Cortex of kidney (tissue), 1 donor: ENCODE measurements at places on chromosomes 7 and 10.

DNA sequence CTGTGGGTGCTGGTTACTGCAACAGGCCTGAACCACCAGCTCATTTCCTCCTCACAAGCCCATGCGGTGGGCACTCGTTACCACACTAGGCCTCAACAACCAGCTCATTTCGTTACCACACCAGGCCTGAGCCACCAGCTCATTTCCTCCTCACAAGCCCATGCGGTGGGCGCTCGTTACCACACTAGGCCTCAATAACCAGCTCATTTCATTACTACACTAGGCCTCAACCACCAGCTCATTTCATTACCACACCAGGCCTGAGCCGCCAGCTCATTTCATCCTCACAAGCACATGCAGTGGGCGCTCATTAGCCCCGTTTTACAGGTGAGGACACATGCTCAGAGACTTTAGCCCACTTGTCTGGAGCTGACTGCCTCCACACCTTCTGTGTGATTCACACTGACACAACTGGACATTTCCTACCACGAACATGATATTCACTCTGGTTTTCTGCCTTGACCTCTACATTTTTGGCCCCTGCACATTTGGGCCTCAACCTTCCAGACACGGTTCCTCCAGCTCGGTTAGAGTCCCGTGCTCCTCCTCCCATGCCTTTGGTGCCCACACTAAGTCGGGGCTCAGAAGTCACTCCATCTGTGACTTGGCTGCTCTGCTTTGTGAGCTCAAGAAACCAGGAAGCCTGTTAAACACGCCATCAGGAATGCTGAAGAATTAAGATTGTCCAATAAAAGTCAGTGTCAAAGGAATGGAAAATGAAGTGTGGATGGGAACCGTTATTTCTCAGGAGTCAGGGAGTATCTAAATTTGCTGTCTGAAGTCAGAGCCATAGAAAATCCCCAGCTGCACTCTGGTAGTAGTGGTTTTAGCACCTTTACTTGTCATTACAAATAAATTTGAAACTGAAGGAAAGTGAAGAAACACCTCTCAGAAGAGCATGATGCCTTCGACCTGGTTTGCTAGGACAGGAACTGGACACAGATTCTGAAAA lies 55.8 kb upstream of the LANCL2 start:
- no peak for DNase-seq

GRCh38 chr10:125812128-125812750 lies 10.8 kb downstream of the UROS start:
- no peak for DNase-seq

DNA sequence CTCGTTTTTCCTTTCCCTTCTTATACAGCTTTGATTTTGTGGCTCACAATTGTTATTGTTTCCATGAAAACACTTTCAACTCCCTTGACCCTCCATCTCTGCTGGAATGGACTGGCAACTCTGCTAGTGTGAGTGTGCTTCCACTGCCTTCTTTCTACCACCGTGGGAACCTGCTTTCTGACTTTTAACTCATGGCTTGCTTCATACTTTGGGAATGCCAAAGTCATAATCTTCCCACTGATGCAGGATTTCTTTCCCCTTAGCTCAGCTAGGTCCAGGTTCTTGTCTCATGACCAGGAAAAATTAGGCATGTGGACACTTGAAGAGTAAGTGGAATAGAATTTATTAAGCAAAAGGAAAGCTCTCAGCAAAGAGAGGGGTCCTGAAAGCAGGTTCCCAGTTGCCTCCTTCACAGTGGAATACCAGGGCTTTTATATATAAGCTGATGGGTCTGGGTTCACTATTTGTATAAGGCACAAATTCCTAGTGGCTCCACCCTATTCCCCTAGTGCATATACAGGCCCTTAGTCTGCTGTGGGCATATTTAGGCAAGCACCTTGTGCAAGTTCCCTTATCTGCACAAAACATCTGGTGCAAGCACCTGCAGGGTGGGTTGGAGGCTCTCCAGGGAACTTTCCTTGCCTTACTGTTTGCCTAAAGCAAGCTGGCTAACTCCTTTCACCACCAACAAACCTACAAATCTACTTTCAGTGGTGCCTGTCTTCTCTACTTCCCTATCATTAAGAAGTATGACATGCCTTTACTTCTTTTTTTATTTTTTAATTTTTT lies 119.5 kb downstream of the CFAP58 start:
- DNase-seq, result no peak

GRCh38 chr10:102761981-102762380 lies 18.2 kb downstream of the WBP1L start:
- DNase-seq, result no peak

- no peak for DNase-seq
Observed at GRCh38 chr7:19248115-19248514, 102.9 kb upstream of the FERD3L start.

- no peak for DNase-seq
Observed at GRCh38 chr7:131300572-131301466, 26.9 kb upstream of the MKLN1 start.

DNA sequence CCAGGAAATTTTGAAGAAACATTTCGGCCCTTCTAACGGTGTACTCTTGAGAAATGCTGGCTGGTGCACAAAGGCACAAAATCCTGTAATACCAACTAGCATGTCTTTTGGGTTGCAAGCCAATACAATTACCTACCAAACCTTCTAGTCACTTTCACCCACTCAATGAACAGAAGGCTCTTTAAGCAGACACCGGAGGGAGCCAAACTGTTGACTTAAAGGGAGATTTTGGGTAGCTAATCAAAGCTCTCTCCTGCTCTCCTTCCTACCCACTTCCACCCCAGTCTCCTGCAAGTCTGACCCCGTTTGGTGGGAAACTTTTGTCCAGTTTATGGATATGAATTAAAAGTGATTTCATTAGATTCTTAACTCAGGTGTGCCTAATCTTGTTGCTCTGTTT lies 24.0 kb downstream of the GRM3 start:
- no peak for DNase-seq

- no peak for DNase-seq
Observed at GRCh38 chr7:7567898-7568531, 1.3 kb downstream of the MIOS start.

DNA sequence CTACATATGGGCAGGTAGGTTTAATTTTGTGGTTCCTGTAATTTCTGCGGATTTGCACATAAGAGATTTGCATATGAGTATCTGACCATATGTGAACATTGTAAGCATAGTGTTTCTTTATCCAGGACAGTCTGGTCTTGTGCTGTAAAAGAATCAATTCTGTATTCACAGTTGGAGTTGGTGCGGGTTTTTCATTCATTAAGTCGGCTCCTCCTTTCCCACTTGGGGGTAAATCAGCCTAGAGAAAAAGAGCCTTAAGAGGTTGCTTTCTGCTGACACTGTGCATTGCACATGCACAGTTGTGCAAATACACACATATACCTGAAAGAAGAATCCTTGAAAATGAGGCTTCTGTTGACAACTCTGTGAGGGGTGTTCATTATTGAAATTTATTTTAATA lies 6.1 kb upstream of the CYP26C1 start:
- no peak for DNase-seq

DNA sequence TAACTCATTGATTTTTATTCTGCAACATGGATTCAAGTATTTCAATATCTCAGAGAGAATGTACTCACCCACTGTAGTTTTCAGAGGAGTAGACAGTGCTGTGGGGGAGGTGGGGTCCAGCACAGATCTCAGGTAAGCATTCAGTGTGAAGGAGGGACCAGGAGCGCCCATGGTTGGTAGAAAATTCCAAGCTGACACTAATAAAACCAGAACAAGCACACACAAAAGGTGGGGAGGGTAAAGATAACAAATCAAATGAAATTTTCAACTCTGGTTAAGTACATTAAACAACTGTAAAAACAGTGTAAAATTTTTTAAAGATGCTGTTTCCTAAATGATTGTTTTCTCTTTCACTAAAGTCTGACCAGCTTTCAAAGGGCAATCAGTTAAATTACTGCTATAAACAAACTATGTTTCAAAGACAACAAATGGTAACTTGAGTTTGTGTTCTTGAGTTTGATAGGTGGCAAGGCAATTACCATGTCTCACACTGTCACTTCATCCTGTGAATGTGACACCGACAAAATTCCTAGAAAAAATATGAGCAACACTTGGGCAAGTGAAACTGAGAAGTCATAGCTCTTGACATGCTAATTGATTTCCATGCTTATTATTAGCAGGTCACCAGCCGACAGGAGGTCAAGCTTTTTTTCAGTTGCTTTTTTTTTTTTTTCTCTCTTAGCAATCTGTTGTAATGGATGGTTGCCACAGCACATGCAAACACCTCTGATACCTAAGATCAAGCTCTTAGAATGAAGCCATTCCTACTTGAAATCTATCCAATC lies 205.8 kb upstream of the SLC26A5 start:
- DNase-seq, result no peak

GRCh38 chr7:111210996-111211395 lies 120.1 kb downstream of the LRRN3 start:
- no peak for DNase-seq

DNA sequence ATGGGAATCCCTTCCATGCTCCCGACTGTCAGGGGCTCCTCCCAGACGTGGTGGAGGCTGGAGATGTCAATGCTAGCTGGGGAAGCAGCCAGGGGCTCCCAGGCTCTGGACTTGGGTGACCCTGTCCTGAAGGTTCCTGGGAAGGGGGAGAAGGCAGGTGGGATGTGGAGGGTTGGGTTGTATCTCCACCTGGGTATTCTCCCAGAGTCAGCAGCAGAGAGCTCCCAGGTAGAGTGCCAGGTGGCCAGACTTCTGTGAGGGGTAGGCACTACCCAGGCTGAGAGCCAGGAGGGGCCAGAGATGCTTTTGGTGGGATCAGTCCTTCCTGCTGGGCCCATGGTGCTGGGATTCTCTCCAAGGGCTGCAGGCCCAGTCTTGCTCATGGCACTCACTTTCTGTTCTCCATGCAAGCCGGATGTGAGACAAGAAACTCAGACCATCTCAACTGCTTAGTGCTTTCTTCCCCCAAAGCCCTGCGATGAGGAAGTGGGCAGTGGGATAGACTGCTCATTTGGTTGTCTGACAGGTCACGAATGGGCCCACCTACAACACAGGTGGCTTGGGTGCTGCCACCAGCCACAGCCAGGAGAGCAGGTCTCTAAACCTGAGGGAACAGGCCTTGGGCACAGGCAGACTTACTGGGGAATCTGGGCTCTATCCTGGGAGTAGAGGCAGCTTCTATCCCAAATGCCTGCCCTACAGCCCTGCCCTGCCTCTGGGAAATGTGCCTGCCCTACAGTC lies 52.5 kb upstream of the CAMK2B start:
- no peak for DNase-seq

DNA sequence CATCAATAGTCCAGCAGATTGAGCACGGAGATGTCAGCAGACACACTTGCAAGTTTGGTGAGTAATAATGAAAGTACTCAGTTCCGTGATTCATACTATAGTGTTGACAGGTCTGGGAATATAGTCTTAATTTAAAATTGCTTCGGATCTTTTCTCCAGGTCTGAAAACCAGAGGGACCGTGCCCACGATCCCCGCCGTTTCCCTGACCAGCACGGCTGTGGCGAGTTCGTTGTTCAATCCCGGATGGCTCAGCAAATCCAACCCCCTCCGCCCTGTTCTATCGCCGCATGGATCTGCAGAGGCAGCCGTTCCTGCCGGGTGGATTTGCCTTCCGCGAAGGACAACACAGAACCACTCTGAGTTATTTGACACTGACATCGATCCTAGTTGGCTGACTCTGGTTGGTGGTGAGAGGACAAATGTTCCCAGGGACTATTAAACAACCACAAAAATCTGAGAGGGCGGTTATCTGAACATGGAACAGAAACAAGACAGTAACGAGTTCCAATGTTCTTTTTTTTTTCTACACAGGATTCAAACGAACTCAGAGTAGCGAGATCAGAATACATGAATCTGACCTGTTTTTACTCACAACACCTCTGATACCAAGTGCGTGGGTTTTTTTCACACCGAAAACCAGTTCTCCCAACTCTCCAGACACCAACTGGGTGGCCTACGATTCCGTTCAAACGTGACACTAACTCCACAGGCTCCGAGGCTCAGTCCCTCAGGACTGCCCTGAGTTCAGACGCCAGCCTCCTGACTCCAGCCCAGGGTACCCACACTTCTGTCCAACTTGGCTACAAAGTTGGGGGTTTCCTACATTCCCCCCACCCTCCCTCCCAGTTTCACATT lies 52.7 kb downstream of the RBM17 start:
- no peak for DNase-seq

DNA sequence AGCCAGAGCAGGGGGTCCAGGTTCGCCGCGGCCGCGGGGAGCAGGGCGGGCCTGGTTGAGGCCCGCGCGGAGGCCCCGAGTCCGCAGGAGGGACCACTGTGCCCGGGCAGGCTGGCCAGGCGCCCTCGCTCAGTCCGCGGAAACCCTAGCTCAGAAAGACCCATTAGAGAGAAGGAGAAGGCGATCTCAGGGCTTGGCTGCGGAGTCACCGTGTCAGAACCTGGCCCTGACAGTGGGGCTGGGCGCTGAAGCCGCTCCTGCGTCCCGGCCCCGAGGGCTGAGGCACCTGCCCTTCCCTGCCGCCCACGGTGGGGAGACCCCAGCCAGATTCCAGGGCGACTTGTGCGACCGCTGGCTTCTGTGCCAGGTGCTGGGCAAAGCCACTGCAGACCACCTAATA lies 14.2 kb upstream of the EGFR start:
- DNase-seq, result no peak

- DNase-seq, result no peak
Observed at GRCh38 chr10:15385552-15386455, 14.7 kb upstream of the FAM171A1 start.

- DNase-seq, result no peak
Observed at GRCh38 chr10:21230219-21230618, 295.3 kb downstream of the SKIDA1 start.
